ENCODE measurements at places on chromosomes 4 and X.

- DNase-seq, result no peak
Observed at GRCh38 chr4:94525993-94526728, 74.4 kb downstream of the PDLIM5 start.

- no peak for DNase-seq
Observed at GRCh38 chr4:150379454-150379853, 202.5 kb upstream of the MAB21L2 start.

DNA sequence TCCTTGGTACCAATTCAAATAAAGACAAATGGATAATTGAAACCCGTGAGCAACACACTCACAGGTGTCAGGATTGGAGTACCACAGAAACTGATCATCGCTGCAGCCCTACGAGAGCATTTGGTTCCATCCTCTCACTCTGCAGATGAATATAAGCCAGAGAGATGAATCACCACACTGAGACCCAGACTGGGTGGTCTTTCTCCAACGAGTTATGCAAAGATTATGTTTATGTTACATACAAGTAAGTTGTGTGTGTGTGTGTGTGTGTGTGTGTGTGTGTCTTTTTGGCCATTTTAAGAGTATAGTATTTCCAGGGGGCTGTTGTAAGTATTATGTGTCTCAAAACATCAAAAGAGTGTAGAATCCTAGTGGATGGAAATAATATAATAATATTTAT, 329.5 kb upstream of the ZFP42 start:
- DNase-seq, result no peak

- DNase-seq, result no peak
Observed at GRCh38 chr4:113114884-113115283, 65.4 kb downstream of the ANK2 start.

DNA sequence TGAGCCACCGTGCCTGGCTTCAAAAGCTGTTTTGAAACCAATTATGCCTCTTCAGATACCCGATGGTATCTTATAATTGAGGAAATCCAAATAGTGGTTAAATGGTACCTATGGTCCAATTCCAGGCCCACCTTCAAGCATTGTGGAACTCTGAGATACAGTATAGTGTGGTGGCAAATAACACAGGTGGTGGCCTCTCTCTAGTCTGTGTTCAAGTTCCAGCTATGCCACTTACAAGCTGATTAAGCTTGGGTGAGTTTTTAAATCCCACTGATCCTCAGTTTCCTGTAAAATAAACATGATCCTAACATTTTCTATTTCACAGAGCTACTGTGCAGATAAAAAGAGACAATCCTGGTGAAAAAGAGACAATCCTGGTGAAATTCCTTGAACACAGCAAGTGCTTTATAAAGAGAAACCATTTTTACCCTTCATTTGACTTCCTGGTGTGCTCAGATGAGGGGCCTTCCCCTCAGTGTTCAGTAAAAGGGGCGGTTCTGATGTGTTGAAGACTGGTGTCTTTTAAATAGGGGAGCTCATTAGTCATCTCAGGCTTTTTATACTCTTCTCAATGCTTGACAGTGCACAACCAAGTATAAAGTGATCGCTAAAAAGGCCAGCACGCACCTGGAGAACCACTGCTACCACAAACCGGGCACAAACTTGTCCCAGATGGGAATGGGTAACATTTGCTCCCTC, 30.8 kb upstream of the CD40LG start:
- no peak for DNase-seq

DNA sequence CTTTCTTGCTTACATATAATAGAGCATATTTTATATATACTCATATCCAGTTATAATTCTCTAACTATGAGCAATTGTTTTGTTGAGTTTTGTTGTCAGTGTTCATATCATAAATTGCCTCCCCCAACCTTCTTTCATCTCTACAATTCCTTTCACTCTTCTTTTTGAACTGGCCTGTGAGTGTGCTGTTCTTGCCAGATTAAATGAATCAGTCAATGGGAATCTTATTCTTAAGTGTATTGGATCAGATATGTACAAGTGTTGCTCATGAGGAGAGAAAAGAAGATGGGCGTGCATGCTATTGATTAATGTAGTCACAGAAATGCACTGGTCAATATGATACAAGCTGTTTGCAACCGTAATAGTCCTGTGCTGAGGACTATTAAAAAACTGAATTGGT, 728.1 kb upstream of the MAGEB2 start:
- no peak for DNase-seq

DNA sequence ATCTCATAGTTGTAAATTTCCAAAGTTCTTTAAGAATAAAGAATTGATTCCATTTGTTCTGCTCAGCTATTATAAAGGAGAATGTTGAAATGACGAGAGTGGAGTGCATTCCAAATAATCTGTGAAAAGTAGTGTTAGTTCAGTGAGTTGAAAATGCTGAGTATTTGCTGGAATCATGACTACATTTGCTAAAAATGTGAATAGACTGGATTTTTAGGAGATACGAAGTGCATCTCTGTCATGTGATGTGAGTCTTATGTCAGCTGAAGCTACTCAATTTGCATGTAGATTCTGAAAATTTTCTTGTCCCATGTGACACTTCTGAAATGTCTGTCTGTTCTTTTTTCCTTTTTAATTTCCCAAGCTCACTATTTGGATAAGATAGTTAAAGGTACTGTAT, 206.0 kb downstream of the DCTD start:
- DNase-seq, result no peak

DNA sequence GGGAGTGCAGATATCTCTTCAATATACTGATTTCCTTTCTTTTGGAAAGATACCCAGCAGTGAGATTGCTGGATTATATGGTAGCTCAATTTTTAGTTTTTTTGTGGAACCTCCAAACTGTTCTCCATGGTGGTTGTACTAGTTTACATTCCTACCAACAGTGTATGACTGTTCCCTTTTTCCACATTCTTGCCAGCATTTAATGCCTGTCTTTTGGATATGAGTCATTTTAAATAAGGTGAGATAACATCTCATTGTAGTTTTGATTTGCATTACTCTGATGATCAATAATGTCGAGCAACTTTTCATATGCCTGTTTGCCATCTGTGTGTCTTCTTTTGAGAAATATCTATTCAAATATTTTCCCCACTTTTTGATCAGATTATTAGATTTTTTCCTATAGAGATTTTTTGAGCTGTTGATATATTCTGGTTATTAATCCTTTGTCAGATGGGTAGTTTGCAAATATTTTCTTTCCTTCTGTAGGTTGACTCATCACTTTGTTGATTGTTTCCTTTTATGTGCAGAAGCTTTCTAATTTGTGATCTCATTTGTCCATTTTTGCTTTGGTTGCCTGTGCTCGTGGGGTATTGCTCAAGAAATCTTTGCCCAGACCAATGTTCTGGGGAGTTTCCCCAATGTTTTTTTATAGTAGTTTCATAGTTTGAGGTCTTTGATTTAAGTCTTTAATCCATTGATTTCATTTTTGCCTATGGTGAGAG, 552.7 kb downstream of the ZNF674 start:
- no peak for DNase-seq

DNA sequence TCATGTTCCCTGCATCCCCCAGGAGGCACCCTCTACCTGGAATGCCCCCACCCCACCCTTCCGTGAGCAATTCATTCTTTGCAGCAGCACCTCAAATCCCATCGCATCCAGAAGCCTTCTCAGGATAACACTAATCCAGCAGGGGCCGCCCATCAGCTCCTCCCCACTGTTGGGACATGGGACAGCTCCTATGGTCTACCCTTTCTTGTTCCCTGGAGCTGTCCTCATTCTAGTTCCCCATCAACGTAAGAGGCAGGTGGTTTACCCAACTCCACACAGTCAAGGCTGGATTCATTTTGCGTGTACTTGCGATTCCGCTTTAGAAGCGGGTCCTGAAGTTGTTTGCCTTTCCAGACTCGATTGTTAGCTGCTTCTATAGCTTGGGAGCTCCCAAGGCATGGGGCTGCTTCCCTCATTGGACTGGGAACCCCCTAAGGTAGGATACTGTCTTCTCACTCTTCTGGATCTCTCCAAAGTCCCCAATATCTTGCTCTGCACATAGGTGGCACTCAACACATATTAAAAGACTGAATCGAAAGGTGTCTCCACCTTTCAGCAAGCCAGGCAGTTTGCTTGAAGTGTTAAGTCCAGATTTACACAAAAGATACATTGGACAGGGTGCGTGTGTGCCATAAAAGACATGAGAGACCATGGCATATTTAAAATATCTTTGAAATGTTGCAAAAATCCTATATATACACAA, 942 bp upstream of the APLN start:
- DNase-seq, result no peak

Measured in cardiac muscle cell (in vitro differentiated cells and primary cell).